ENCODE measurements at places on chromosomes 11 and 22.

DNA sequence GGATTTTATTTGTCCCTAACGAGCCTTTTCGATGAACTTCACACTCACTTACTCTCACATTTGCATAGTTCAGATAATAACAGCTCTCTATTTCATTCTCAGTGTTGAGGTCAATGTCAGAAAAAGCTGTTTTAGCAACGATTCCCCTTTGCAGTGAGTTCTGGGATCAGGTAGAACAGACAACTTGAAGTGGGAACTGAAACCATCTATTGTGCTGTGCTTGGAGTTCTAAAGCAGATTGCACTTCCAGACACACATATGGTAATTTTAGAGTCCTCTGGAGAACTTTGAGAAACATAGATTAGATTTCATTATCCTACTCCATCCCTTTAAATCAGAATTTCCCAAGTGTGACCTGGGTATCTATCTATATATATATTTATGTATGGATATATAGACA, 124.6 kb upstream of the BLID start:
- no peak for DNase-seq

DNA sequence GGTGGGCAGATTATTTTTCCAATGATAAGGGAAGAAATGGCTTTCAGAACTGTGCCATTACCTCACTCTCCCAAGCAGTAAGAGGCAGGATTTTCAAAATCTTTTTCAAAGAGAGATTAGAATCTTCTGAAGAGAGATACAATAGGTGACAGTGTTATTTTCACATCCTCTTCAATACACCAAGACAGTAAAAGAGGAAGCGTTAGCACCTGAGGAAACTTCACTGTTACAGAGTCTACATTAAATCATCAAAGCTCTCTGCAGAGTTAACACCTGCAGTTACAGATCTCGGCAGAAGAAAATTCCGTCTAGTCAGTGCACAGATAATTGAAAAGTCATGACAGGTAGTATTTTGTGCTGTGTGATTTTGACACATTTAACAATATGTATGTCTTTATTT, 144.9 kb downstream of the PGR start:
- no peak for DNase-seq

DNA sequence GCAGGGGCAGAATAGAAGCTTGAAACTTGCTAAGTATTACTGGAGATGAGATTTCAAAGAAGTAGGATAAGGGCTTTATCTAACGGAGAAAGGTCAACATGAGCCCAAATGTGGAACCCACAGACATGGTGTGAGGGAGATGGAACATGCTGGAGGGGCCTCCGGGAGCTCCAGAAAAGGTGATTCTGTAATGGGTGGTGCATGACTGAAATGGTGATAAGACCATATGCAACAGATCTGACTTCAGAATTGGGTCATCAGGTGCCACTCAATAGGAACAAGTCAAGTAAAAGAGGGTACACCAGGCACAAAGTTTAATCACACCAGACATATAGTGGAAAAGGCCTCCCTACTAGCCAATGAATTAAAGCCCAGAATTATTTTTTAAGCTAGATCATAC, 7.9 kb upstream of the CEP295 start:
- no peak for DNase-seq

DNA sequence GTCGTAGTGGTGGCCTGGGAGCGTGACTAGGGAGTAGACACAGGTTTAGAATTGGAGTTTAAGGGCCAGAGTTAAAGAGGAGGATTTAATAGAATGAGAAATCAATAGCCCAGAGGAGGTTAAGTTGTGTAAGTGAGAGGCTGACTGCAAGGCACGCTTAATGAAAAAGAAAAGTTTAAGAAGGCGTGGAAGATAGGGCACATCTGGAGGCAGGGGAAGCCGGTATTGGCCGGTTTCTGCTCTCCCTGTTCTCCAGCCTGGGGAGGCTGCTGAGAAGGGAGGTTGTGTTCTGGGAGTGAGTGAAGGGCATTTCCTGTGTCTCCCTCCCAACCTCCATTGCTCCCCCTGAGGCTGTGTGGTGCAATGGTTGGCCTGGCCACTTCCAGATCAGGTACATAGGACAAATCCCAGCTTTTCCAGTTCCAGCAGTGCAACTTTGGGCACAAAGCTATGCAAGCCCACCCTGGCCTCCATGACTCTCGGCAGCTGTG, 6.3 kb downstream of the GRIK4 start:
- no peak for DNase-seq

DNA sequence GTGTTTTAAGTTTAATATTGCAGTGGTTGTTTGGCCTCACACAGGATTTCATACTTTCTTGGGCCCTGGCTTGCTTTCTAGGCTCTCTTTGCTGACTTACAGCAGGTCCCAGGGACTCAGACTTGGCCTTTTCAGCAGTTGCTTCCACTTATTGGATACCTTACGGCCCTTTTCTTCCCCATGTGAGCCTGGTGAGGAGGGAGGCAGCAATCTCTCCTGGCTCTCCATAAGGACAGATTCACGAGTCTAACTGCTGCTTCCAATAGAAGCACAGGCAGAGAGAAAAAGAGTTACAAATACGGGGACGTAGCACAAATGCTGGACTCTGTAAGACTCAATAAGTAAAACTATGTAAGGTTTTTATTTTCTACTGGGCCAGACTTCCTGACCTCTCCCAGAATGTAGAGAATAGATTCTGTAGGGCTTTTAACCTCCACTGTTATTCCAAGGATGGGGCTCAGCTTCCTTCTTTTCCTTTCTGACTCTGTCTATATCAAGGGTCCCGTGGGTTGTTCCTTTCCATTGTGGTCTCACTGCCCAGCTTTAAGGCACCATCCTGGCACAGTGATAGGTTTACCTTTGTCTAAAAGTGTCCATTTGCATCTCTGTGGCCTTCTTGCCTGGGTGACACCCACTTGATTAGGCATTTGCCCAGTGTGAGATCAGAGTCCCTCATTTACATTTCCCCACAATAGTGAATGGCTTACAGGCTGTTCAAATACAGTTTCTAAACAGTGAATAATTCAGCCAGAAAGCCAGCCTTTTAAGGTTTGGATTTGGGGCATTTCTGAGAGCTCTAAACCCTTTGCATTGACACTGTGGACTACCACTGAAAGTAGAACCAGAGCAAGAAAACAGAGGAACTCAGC, 92.8 kb downstream of the RASSF10 start:
- no peak for DNase-seq

DNA sequence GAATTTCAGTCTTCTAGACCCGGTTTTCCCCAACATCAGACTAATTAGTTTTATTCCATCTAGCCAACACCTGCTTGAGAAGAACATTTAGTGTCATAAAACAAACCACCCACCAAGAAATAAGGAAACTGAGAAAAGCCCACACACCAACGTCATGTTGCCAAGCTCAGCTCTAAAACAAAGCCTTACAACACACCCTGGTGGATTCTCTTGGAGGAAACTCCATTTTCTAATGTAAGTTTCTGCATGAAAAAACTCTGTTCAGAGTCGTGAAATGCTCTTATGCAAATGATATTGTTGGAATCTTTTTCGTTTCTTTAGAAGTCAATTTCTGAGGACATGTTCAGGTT, 105.0 kb upstream of the RAG2 start:
- DNase-seq: no peak

DNA sequence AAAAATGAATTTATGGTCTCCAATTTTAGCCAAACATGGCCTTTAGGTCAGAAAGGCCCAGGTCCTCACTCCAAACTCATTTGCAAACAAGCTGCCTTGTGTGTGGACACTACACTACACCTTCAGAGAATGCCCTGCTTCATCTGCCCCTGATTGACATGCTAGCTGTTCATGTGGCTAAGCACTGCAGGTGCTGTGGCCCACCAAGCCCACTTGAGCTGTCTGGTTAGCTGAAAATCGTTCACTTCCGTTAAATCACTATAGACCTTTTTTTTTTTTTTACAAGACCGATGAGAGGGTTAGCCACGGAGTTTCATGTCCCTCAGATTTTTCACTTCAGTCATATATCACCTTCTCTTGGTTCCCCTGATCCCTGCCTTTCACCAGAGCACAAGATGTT, 39.3 kb downstream of the NF2 start:
- DNase-seq: no peak

GRCh38 chr11:22177186-22177585, 15.7 kb upstream of the ANO5 start:
- DNase-seq: no peak

GRCh38 chr22:19892257-19892879, 37.7 kb upstream of the GNB1L start:
- no peak for DNase-seq

GRCh38 chr11:13166036-13166435, 111.6 kb upstream of the BMAL1 start:
- no peak for DNase-seq

- DNase-seq: no peak
These were observed 101.8 kb downstream of the USP35 start for GRCh38 chr11:78290293-78291176.

DNA sequence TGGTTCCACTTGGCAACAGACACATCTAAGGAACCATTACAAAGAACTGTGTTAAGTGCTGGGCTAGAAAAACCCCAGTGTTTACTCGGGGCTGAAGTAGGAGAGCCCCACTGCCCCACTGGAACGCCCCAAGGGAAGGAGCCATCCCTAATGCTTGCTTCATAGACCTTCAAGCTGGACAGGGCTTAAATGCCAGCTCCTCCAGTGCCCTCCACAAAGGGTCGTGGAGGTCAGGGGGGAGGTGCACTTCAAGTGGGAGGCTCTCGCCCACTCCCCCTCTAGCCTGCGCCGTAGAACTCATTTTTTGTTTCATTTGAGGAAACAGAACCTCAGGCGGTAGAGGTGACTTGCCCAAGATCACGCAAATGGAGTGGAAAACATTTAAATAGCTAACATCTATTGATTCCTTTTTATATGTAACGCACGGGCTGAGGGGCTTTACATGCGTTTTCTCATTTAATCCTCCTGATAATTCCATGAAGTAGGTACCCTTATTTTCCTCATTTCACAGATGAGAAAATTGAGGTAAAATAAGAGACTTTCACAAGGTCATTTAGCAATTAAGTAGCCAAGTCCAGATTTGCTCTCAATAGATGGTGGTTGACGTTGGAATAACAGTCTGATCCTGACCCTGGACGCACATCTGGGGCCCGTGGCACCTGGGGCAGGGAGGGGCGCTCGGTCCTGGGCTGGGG, 545 bp upstream of the ZDHHC13 start:
- no peak for DNase-seq

DNA sequence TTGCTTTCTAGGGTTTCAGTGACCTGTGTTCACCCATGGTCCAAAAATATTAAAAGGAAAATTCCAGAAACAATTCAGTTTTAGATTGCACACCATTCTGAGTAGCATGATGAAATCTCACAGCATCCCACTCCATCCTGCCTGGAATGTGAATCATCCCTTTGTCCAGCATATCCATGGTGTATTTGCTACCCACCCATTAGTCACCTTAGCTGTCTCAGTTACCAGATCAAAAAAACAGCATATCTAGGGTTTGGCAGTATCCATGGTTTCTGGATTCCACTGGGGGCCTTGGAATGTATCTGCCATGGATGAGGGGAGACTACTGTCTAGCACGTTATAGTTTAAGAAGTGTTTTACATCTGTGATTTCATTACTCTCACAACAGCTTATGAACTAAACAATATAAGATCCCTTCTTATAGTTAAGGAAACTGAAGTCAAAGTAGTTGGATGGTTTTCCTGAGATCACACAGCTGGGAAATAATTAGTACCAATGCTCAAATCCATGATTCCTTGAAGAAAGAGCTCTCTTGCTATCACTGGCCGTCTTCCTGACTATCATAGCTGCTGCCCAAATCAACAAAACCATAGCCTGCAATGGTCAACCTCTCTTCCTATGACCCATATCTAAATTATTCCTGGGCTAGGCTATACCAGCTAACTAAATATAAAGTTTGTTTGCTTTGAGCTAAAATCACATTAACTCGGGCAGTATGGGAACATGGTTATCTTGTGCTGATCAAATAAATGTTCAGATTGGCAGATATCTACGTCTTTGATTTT, 122.6 kb downstream of the MICAL2 start:
- DNase-seq: no peak

- DNase-seq: no peak
These were observed 11.3 kb downstream of the MAML2 start for GRCh38 chr11:96331699-96332116.

GRCh38 chr11:127644366-127644765, 643.8 kb upstream of the KIRREL3 start:
- no peak for DNase-seq

GRCh38 chr22:37219533-37219932, 7.3 kb upstream of the SSTR3 start:
- no peak for DNase-seq

- no peak for DNase-seq
These were observed 9.8 kb upstream of the DNAJB13 start for GRCh38 chr11:73940801-73941570.

GRCh38 chr11:71176812-71177211, 75.6 kb downstream of the SHANK2 start:
- no peak for DNase-seq

GRCh38 chr22:43148581-43148980, 2.8 kb upstream of the TSPO start:
- DNase-seq: no peak

DNA sequence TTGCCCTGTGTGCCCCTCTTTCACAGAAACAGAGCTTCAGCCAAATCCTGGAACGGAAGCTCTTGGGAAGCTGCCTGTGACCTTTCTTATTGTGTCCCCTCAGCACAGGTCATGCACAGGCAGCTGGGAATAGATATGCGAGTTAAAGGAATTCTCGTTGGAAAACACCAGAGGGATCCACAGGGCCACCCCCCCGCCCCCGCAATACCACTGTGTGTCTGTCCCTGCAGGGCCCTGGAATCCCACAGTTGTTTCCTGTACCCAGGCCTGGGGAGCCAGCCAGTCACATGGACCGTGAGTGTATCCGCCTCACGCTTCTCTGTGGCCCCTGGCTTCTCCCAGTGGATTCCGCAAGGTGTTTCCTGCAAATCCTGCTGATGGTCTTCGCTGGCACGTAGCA, 29.0 kb downstream of the TIMP3 start:
- DNase-seq: no peak

DNA sequence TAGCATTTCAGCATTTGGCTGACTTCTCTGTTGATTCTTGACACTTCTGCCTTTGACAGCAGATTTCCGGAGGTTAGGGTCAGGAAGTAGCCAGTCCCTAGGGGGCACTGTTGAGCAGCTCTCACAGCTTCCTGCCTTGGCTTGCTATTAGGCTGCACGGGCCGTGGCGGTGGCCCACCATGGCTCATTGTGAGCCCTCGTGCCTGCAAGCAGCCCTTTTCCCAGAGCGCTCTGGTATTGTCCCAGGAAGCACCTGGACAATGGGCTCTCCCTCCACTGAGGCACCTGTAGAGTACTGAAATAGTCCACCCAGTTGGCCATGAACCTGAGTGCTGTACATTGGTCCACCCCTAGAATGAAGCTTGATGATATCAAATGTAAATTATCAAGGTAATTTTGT, 100.2 kb upstream of the GAL start:
- no peak for DNase-seq

GRCh38 chr11:27997344-27997743, 110.6 kb downstream of the KIF18A start:
- DNase-seq: no peak

- no peak for DNase-seq
These were observed 38.0 kb upstream of the PICALM start for GRCh38 chr11:86106916-86107315.

GRCh38 chr22:35446365-35446764, 46.4 kb downstream of the MCM5 start:
- no peak for DNase-seq
